ENCODE measurements at places on chromosomes 12 and 14. TPM values are rescaled to one million over a fixed set of nuclear protein-coding genes. Genes with fewer than 3 reads are reported as not detected.

NACA gene
- total RNA-seq: 1,247 TPM

SERPINA12 gene
- total RNA-seq: not detected

PAX9 gene
- 0.04 TPM for total RNA-seq

SIX4 gene
- 9.5 TPM for total RNA-seq

RHNO1 gene
- 32.0 TPM for total RNA-seq

MGP gene
- not detected for total RNA-seq

CISTR gene
- not detected for total RNA-seq

SLC39A5 gene
- total RNA-seq: not detected

Data from hair follicular keratinocyte (primary cell).